ENCODE measurements at places on chromosomes 4 and X.

DNA sequence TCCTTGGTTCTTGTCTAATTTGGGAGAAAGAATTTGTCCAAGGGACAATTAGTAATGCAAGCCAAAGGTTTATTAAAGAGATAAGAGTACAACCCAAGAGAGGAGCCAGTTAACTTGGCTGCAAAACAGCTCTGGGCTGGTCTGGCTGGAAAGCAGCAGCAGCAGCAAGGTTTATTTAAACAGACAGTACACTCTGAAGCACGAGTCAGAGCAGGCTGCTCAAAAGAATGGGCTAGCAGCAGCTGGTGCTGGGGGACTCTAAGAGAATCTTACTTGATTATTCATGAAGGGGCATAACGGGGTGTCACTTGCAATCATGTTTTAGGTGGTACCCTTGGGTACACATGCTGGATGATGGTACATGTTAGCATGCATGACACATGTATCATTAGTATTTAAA is 17.1 kb upstream of the CT47C1 start:
- DNase-seq: no peak

- no peak for DNase-seq
These were observed 76.0 kb upstream of the MCF2 start for GRCh38 chrX:139783959-139784358.

DNA sequence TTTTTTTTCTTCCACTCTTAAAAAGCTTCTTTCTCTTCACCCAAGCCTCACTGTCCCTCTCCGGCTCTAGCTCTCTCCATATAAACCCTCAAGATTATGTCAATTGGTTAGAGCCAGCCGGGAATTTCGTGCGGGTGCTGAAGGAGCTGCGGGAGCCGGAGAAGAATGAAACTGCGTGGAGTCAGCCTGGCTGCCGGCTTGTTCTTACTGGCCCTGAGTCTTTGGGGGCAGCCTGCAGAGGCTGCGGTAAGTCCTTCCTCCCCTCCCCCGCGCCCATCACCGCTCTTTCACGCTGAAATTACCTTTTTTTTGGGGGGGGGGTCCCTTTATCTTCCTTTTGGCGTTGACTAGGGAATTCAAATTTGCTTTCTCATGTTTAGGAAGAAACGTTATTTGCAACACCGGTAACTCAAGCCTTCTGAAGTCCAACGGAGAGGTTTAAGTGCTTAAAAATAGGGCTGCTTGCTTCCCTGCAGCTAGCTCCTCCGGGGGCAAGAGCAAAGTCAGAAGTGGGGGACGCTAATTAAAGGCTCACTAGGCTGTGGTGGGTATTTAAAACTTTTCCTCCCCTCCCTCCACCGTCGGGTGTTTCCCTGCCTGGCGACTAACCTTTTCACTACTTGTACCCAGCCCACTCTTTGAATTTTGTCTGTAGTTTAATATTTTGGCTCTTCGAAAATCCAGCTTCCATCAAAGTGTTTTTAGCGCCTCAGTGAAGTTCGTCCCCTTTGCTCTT is 491 bp downstream of the COL4A5 start:
- DNase-seq: no peak

DNA sequence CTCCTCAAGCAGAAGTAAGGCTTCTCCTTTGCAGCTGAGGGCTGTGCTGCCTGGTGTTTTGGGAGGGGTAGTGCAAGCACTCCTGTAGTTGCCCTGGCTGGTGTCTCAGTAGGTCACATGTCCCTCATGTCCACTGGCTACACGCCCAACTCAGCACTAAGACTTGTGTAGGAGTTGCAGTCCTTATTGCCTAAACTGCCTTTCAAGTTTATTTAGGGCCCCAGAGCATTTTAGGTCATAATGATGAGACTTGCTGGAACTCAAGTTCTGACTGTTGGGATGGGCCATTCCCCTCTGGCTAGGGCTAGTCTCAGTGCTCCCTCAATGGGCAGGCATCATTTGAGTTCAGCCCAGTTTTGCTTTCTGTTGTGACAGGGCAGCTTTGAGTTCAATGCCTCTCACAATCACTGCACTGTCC is 44.1 kb downstream of the PPM1K start:
- DNase-seq: no peak

All from NCI-H460 (cell line).